ENCODE measurements at places on chromosomes 5 and 9. TPM values are rescaled to one million over a fixed set of nuclear protein-coding genes. Genes with fewer than 3 reads are reported as not detected.

DNA sequence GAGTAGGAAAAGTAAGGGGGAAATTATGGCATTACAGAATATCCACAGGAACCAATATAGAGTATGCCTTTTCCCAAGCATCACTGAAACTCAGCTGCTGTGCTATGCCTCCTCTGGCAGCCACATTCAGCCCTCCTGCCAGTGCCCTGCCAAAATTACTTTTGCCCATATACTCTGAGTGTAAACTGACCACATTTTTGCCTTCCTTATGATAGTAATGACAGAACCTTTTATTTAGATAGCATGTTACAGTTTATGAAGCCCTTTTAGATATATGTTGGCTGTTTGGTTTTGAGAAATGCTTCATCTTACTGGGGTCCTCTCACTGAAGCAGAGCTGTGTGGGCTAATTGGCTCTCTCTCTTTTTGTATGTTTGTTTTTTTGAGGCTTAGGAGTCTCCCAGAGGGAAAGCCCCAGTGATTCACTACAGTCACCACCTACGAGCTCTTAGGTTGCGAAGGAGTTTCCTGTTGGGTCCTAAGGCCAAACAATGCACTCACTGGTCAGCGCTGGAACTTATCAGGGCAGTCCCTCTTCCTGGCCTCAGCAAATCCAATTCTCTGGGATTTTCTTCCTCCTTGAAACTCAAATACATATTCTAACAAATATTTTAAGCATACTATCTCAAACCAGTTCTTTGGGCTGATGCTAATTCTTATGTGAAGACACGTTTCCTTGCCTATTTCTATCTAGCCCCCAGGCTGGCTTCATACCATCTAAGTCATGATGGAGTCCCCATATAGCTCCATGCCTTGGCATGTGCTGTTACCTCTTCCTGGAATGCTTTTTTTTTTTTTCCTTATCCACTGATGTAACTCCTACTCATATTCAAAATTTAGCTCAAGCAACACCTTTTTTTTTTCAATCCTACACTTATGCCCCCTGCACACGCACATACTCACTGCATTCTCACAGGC is 3.7 kb downstream of the PHF24 start:
- no peak for DNase-seq

- no peak for DNase-seq
Measured at GRCh38 chr5:132327252-132327955, 33.2 kb downstream of the SLC22A4 start.

DNA sequence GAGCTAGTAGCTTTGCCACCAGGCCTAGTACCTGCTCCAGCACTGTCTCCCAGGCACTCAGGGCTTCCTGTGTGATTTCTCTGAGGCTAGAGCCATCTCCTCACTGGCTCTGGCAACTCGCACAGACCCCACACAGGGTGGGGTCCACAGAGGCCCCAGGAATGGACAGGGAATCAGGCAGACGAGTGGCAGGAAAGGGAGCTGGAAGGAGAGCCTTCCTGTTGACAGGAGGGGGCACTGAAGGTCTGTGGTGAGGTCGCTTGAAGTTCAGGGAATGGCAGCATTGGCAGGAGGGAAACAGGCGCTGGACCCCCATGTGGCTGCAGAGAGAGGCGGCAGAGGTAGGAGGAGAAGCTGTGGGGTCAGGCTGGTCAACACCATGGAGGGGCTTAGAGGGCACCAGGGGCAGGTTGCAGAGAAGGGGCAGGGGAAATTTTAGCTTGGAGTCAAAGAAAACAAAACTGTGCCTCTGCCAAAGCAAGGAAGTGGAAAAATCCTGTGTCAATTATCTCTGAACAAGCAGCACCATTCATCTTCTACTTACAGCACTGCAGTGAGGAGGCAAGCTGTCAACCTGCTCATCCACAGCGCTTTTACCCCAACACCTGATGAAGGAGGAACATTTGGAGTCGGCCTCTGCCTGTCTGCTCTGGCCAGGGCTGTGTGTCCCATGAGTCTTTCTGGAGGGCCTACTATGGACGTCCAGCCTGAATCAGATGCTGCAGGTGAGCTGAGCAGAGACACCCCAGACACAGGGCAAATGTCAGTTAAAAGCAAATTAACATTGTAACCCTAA is 270.2 kb downstream of the FSTL4 start:
- DNase-seq: no peak

GRCh38 chr5:94498199-94498598 is 120.2 kb downstream of the KIAA0825 start:
- no peak for DNase-seq

GRCh38 chr5:93019896-93020295 is 561.1 kb downstream of the NR2F1-AS1 start:
- no peak for DNase-seq

- no peak for DNase-seq
Measured at GRCh38 chr9:107103621-107104020, 179.5 kb upstream of the RAD23B start.

- no peak for DNase-seq
Measured at GRCh38 chr9:131048332-131048731, 39.4 kb downstream of the LAMC3 start.

DNA sequence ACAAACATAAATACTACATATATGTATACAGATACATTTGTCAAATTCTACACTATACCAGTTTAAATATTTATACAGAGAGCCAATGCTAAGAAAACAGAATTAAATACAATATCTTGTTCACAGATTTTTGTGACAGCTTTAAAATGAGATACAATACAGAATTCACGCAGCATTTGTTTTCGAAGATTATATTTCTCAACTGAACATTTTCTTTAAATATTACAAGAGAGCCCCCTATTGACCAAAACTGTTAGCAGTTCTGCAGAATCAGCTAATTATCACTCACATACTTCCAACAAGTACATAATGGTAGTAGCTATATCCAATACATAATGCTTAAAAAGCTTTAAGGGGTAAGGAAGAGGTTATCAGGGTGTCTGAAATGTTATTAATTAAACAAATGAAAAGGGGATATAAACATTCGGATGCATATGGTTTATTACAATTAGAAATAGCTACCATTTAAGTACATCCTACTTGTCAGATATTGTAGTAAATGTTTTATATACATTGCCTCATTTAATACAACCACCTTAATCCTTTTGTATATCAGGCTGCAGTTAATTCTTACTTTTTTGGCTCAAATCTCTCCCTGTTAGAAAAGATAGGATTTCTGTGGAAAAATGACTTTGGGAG is 31.7 kb downstream of the ZDHHC21 start:
- no peak for DNase-seq

- no peak for DNase-seq
Measured at GRCh38 chr9:101468116-101468515, 32.5 kb upstream of the ALDOB start.

GRCh38 chr9:6443661-6444060 is 30.7 kb downstream of the UHRF2 start:
- DNase-seq: no peak

DNA sequence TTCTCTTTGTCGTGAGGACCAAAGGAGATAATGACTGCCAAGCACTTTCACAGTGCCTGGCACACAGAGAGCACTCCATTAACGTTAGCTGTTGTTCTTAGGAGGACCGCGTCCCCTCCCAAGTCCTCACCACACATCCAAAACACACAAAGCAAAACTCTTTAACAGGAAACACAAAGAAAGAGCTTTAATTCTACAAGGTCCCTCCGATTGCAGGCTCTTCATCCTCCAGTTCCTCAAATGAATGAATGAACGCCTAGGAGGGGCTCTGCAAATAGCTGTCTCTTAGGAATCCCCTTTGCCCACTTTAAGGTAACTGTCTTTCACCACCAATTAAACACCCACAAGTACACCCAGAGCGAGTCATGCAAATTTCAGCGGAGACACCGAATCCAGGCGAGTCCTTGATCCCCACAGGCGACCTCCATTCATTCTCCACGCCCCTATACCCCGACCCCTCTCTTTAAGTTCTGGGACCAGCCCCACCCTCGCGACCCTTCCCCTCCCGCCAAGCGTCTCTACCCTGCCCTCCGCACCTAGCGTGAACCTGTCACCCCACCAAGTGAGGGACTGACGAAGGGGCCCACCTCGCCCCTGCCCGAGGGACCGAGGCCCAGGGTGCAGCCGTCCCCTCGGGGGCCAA is 644 bp downstream of the TSC1 start:
- DNase-seq: no peak

- DNase-seq: no peak
Measured at GRCh38 chr5:121988488-121988887, 26.7 kb downstream of the SRFBP1 start.

DNA sequence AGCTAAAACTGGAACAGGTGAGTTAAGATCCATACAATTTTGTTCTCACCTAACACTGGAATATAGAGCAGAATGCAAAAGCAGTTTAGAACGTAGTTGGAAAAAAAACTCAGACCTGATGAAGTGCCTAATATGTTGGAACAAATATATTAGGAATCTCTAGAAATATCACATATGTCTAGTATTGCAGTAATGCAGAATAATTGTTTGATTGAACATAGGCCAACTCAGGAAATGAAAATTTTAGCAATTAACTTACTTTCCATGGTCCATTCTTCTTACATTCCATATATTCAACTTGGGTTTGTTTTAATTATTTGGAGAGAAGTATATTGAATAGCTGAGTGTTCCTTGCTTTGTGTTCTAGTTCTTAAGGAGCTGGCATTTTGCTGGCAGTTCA is 111.8 kb upstream of the ADAMTSL1 start:
- DNase-seq: no peak

GRCh38 chr5:102958481-102959011 is 161.4 kb downstream of the GIN1 start:
- no peak for DNase-seq

DNA sequence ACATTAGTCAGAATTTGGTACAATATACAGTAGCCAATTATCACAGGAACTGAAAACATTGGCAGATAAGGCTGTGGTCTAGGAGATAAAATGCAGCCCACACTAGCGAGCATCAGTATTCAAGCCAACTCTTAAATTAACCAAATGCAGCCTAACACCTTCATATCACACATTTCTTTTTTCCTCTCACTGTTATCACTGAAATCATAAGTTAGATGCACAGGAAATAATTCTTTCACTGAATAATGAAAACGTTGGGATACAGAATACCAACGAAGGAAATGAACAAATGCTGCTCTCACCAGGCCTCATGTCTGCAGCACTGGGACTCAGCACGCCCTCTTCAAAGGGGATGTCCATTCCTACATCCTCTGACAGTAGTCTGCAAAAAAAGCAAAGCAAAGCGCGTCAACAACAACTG is 109.1 kb upstream of the PCA3 start:
- no peak for DNase-seq

GRCh38 chr9:109088221-109088620 is 31.5 kb downstream of the TMEM245 start:
- no peak for DNase-seq

DNA sequence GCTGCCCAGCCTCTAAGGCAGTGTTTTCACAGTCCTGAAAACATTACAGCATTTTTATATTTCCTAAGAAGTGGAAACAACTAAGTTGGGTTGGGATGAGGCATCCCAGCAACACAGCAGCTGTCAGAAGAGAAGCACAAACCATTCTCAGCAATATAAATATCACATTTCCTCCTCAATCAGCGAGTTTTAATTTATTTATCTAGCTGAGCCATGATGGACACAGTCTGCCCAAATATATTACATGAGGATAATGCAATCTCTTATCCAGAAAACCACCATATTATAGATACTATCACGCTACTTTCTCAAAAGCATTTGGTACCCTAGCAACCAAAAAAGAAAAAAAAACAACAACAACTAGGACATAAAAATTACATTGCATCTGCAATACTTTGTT is 158.5 kb downstream of the FSTL4 start:
- DNase-seq: no peak

DNA sequence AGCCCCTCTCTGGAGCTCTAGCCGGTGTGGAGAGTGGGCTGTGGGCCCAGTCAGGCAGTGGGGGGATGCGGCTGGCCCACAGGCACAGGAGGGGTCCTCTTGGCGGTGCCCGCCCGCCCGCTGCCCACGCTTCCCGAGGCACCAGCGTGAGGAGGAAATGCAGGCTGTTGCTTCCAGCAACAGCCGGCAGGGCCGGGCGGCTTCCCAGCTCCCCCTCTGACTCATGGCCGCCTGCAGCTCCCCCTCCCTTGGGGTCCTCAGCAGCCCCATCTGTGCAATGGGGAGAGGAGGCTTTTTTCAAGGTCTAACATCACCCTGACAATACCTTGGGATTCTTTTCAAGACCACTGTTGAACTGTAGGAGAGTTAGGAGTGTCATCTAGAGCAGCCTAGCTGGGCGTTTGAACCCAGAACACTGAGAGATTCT is 10.4 kb downstream of the CXXC5 start:
- no peak for DNase-seq

- peak; percentile 77 for DNase-seq
Measured at GRCh38 chr9:130701059-130702022, 7.8 kb downstream of the EXOSC2 start.

DNA sequence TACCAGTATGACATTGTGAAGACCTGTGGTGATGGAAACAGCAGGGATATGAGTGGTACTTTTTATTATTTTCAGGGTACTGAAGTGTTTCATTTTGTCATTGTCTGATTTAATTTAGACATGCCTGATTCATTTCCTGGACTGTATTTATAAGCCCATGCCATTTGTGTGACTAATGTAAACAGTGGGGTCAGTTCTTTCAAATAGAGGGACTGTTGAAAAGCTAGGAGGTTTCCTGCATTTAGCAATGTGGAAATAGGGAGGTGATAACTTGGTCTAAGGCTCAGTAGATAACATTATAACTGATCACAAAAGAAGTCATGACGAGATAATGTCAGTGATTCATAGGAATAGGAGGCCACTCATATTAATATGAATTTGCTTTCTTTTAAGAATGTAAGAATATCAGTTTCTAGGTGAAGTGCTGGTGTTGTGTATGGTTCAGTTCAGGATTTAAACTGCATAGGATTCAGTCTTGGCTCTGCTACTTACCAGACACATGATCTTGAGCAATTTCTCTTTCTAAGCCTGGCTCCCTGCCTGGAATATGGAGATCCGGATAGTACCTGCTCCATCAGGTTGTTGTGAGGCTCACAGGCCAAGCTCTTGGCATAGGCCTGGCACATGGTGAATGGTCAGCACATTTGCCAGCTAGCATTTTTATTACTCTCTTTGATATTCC is 7.5 kb downstream of the RASGRF2 start:
- DNase-seq: no peak

GRCh38 chr9:16653491-16654399 is 216.7 kb downstream of the BNC2 start:
- DNase-seq: no peak

- no peak for DNase-seq
Measured at GRCh38 chr5:42242210-42242609, 181.0 kb upstream of the GHR start.

The NUP214 gene
- total RNA-seq: 23.5 TPM

The OR13C4 gene
- total RNA-seq: not detected

The IRX1 gene
- not detected for total RNA-seq

The EHMT1 gene
- 39.0 TPM for total RNA-seq

The NFIB gene
- total RNA-seq: 126 TPM

The BARHL1 gene
- not detected for total RNA-seq

The ECSCR gene
- total RNA-seq: 18.3 TPM

The FAM114A2 gene
- total RNA-seq: 33.9 TPM

The FABP6 gene
- total RNA-seq: 2.5 TPM

The PNPLA7 gene
- total RNA-seq: 8.6 TPM

The SNCAIP gene
- 1.6 TPM for total RNA-seq

The PSD2 gene
- not detected for total RNA-seq

The DBH gene
- not detected for total RNA-seq

The TAF11L10 gene
- not detected for total RNA-seq

Data from heart right ventricle (tissue), 16 donors.